Stimulated activated CD8-positive, alpha-beta memory T cell treated with anti-CD3 and anti-CD28 coated beads, Interleukin-7, amount 100 ng/mL, for 1 hour (primary cell): ENCODE measurements at places on chromosomes 2 and 18.
A peak's percentile ranks its signal among the peaks of the same experiment; 100 is the strongest.

DNA sequence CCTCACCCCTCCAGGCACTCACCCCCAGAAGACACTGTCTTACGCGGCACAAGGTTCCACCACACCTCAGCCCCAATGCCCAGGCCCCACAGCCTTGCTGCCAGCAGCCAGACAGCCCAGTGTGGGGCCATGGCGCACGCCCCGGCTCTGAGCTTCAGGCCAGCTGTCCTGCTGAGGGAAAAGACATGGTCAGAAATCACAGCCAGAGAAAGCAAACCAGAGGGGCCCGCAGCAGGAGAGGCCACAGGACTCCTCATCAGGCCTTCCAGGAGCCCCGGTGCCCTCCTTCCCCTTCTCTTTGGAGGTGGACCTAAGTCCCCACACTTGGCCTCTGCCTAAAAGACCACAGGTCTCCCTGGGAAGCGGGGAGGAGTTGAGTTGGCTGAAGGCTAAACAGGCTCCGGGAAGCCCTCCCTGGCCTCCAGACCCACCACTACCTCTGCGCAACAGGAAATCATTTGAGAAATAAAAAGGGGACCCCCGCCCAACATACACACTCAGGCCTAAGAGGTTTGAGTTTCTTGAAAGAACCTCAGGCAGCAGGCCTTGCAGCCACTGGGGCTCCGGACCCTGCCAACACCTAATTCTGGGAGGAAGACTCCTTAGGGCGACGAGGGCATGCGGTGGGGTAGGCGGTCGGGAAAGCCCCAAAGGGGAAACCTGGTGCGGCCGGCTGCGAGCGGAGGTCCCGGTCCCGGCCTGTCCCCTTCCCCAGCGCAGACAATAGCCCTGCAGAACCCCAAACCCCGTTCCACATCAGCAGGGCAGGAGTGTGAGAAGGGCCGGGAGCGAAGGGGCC is 1.9 kb downstream of the SEMA4C start:
- DNase-seq = no peak

- DNase-seq = no peak
These were observed 447.6 kb upstream of the TCF4 start for GRCh38 chr18:56035546-56035945.

DNA sequence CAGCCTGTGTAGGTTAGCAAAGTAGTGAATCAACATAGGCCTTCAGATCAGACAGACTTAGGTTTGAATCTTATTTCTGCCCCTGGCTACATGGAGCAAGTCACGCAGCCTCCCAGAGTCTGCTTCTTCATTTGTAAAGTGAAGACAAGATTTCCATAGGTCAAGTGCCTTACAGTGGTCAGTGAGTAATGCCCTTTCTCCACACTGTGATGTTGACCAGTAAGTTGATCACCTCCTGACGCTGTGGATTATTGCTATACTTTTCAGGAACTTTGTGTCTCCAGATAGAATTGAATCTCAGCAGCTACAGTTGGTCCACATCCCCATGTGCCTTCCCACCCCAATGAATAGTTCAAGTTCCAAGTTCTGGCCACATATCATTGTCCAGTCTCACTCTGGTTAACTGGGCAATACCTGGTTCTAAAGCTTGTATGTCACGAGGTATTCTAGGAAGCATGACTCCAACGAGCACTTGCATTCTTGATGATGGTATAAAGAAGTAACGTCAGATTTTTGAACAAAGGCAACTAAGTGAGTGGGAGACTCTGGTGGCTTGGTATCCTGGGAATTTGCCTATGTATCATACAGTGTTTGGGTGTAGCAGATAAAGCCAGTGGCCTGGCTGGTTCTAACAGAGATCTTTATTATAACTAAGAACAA is 2.1 kb upstream of the CLIP4 start:
- no peak for DNase-seq

GRCh38 chr2:223918671-223919134 is 26.4 kb downstream of the WDFY1 start:
- DNase-seq = no peak

- DNase-seq = no peak
These were observed 19.6 kb upstream of the GREB1 start for GRCh38 chr2:11514081-11514730.

DNA sequence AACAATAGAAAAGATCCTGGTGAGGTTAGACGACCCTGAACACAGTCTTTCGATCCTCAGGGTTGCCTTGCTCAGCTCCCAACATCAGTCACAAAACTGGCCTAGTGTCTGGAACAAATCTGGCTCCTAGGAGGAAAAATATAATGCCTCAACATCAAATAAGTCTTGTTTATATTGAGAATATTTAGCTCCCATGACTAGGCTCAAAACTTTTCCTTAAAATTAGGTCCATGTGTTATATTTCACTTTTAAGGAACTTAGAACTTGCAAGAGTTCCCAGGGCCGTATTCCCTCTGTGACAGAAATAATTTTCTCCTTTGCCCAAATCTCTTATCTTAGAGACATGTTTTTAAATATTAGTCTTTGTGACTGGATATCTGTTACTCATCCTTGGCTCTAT is 819.7 kb upstream of the ZEB2 start:
- no peak for DNase-seq

GRCh38 chr2:48346124-48346536 is 183.8 kb upstream of the STON1 start:
- no peak for DNase-seq

DNA sequence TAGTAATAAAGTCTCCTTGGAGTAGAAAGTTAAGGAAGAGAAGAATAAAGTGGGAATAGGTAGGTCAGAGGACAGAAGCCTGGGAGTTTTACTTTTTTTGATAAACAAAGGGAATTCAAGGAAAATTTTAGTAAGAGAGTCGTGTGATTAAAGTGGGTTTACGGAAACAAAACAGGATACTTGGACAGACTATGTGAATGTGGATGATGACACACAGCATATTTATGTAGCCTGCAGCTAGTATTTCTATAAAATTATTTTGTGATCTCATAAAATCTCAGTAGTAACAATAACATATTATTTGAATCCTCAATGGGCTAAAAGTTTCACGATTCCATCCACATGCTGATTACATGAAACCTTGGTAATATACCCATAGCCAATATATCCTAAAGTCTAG is 450.7 kb upstream of the PIK3C3 start:
- no peak for DNase-seq

GRCh38 chr2:4039896-4040295 is 336.5 kb downstream of the DCDC2C start:
- no peak for DNase-seq

DNA sequence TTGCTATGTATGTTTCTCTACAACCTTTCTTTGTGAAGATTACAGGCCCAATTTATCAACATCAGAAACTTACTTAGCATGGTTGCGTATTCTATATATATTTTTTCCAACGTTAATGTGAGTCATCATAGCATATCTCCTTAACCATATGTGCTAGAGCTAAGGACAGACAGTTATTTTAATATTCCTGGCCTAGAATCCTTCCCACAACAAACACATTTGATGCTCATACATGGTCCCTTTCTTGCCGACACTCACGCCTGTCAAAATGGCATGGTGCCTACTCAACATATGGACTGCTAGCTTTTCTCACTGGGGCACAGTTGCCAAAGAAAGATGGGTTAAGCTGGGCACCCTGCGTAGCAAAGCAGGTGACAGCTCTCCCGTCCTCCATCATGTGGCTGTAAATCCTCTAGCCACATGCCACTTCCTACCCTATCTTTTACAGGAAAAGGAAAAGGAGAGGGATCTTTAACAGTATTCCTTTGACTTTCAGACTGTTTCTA is 75.2 kb upstream of the GALNT5 start:
- no peak for DNase-seq

DNA sequence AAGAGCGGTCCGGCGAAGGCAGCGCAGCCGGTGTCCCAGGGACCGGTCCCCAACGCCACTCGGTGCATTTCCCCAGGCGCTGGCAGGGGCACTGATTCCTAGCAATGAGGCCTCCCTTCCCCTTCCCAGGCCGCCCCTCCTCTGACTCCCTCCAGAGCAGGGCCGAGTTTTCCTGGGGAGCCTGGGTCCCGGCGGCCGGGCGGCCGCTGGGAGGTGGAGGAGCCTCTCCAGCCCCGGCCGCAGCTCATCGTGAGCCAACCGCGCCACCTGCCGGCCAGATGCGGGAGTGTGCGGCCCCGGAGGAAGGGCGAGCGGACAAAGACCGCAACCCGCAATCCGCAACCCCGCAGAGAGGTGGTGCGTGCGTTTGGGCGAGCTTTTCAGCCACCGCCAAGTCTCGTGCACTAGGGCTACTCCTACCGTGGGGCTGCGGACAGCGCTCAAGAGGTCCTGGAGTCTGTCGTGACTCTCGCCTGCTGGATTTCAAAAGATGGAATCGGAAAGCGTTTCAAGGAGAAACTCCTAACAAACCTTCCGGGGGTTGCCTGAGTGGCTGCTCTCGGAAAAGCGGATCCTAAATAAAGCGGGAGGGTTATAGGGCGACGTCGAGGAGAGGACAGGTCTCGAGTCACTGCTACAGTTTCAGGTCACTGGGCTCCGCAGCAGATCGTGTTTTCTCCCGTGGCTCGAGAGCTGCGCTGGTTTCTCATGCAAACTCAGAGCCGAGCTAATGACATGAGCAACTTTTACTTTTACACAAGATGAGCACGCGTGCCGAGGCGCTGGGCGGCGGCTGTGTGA is 1.5 kb upstream of the EPHA4 start:
- peak; percentile 69 for DNase-seq

DNA sequence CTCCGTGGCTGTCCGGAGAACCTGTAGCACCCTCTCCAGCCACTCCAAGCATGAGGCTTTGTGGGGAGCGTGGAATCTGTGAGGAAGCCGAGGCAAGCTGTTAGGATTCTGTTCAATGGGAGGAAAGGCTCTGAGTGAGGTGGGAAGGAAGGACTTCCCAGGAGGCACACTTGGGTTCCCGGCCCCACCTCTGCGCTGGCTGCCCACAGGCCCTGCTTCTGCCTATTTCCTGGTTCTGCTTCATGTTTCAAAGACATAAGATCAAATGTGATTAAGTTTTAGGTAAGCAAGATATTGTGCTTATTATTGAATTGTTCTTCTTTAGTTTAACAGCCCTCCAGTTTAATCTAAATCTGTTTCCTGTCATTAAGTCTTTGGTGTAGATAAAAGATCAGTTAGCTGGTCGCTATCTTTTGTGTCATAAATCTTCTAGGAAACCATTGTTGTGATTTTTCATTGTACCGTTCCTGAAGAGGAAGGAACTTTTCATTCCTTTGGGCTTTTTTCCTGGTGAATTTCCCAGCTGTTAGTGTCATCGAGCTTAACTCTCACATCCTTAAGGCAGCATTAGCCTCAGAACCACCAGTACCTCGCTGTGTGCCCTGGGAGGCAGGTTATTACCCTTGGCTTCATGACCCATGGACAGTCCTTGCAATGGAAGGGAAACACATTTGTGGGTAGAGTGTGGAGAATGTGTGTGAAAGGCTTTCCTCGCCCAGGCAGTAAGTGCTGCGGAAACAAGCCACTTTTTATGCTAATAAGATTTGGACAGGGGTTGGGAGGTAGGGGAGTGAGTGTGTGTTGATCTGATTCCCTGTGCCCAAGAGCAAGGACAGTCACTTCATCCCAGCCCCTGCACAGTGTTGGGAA is 61.9 kb upstream of the ALPP start:
- no peak for DNase-seq

- no peak for DNase-seq
These were observed 17.8 kb upstream of the GPR75 start for GRCh38 chr2:53877556-53877955.

- DNase-seq = no peak
These were observed 86.0 kb downstream of the TTC32 start for GRCh38 chr2:19815746-19816145.

DNA sequence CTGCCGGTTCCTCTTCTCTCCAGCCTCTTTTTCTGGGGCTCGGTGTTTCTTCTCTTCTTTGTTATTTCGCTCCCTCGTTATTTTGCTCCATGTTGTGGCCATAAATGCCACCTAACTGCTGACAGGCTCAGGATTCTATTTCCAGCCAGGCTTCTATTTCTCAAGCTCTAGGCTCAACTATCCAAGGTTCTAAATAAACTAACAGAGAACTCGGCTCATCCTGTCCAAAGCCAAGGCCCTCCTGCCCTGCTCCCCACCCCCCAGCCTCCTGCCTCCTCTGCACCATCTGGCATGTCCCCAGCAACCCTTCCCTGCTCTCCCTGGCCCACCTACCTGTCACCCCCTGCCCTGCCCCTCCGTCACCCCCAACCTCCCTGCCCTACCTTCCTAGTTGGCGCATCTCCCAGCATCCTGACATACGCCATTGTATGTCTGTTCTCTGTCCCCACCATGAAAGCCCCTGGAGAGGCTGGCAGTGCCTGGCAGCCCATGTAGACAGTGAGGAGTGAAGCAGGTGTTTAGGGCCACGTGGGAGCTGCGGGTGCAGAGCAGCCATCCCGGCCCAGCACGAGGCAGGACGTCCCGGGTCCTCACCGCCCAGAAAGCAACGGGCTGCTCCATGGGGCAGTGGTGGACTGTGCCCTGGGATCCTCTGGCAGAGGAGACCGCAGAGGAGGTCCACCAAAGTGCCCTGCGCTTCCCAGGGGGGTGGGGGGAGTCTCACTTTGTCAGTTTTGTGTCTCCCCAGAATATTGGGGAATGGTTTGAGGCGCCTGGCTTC is 186.9 kb downstream of the TWIST2 start:
- DNase-seq = no peak

DNA sequence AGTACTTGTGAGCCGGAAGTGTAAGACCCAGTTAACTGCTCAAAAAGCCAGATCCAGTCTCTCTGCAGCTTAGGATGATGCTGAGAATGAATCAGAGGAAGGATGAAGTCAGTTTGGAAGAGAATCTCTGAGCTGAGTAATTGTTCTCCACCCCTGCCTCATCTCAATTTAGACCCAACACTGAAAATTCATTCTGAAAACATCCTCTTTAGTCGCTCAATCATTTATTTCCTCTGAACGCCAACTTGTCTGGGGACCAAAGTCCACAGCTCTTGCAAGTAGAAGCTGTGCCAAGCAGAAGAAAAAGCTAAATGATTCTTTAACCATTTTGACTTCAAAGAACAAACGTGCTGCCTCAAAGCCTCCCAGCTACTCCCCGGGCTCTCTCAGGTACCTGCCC is 177.1 kb upstream of the KLHL29 start:
- DNase-seq = no peak

- DNase-seq = no peak
These were observed at the start of gene CNGA3 for GRCh38 chr2:98346311-98347236. TSS of gene CNGA3 (plus strand) at chr2:98346456. CDS start at chr2:98369976, 23,520 bp downstream.

- no peak for DNase-seq
These were observed 229.5 kb downstream of the ETAA1 start for GRCh38 chr2:67626656-67627055.

DNA sequence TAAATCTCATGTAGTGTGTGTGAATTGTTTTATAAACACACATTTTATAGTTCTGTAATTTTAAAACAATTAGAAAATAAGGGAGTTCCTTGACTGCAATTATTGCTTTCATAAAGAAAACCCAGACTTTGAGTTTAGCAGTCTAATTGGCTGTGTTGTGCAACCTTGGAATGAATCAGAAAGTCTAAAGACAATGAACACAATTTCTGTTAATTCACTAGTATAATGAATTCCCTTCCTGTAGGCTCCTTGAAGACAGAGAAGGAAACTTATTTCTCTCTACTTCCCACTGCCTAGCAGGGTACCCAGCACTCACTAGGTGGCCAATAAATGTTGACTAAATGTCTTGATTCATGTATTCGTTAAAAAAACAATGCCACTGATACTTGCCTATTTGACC is 79.9 kb downstream of the ANTXR1 start:
- no peak for DNase-seq

GRCh38 chr2:196166876-196167275 is 4.5 kb downstream of the STK17B start:
- DNase-seq = no peak

GRCh38 chr2:2590141-2590540 is 259.1 kb upstream of the MYT1L start:
- DNase-seq = no peak

GRCh38 chr18:30135938-30136337 is 906.6 kb downstream of the DSC3 start:
- DNase-seq = no peak

- DNase-seq = no peak
These were observed 18.1 kb downstream of the SULT1C3 start for GRCh38 chr2:108257757-108258331.
